NCI-H69 (cell line): ENCODE measurements at places on chromosomes 7 and 10.

- no peak for DNase-seq
These were observed 14.4 kb downstream of the SGPL1 start for GRCh38 chr10:70830164-70830563.

DNA sequence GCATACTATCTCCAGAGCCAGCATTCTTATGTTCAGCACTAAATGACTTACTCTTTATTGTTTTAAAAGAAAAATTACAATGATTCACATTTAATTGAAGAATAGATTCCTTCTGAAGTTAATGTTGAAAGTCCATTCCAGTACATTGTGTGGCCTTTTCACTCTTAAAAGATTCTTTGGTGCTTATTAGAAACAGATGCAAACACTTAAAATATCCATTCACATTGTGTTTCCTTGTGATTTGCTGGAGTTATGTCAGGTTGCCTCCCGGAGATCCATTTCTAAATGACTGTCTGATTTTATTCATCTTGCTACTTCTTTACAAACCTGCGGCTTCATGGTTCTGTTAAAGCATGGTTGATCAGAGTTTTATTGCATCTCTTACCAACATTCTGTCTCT is 152.8 kb downstream of the FOXP2 start:
- DNase-seq = no peak

GRCh38 chr7:50276483-50276882 is 28.0 kb upstream of the IKZF1 start:
- DNase-seq = peak; percentile 18

- DNase-seq = no peak
These were observed 23.2 kb upstream of the PRKAR1B start for GRCh38 chr7:750111-750905.

GRCh38 chr10:91378061-91378460 is 32.1 kb upstream of the HECTD2 start:
- no peak for DNase-seq

GRCh38 chr10:119078422-119079179 is 2.0 kb downstream of the EIF3A start:
- no peak for DNase-seq

DNA sequence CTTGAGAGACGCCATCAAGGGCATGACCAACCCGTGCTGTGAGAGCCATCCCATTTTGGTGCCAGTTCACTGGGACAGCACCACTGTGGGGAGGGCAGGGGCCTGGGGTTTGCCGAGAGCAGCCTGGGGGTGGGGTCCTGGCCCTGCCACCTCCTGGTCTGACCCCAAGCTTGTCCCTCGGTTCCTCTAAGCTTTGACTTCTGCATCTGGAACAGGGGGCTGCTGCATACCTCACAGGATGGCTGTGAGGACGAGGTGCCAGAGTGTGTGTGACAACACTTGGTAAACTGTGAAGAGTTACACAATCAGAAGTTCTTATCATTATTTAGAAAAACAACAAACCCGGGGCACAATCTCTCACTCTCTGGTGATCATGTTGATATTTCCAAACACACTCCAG is 89.9 kb downstream of the CRTAC1 start:
- no peak for DNase-seq

GRCh38 chr7:96481796-96482195 is 159.9 kb upstream of the SLC25A13 start:
- no peak for DNase-seq

DNA sequence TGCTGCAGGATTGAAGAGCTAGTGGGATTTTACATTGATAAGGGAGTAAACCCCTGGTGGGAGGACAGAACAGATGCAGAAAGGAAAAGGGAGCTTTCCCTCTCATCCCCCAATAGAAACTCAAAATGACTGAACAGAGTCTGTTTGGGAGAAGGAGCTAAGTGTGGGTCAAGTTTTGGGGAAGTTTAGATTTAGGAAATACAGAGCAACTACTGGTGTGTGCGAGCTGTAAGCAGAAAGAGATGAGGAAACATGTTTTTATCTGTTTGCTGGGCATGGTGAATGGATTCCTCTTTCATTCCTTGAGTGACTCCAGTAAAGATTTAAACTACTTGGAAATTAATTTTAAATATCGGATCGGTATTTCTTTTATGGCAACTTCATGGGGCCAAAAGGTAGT is 132.7 kb downstream of the AOAH start:
- no peak for DNase-seq

- DNase-seq = no peak
These were observed 2.3 kb upstream of the PRKAR1B start for GRCh38 chr7:729140-730000.

DNA sequence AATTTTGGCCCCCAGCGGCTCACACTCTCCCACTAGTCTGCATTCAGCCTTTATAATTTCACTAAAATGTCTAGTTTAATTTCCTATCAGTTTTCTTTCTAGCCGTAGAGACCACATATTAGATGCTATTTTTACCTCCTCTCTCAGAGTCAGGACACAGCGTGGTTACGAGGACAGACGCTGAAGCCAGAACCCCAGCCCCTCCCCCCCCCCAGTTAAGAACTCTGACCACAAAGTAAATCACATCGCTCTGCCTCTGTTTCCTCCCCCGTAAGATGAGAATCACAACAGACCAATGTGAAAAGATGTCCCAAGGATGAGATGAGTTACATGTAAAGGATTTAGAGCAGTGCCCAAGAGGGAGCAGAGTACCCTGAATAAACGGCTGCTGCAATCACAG is 11.1 kb upstream of the TARP start:
- DNase-seq = no peak

DNA sequence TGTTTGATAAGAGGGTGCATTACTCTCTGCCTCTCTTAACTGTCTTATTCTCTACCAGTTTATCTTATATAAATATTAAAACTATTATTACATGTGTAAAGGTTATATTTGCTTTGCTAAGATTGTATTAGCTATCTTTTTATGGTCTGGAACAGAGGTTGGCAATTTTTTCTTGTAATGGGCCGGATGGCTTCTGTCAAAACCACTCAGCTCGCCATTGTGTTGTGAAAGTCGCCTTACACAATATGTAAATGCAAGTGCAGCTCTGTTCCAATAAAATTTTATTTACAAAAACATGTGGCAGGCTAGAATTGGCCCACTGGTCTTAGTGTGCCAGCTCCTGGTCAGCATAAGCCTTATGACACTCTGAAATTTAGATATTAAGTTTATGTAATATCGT is 185.8 kb downstream of the SDK1 start:
- DNase-seq = no peak

- no peak for DNase-seq
These were observed 24.2 kb upstream of the CHST3 start for GRCh38 chr10:71939861-71940474.

DNA sequence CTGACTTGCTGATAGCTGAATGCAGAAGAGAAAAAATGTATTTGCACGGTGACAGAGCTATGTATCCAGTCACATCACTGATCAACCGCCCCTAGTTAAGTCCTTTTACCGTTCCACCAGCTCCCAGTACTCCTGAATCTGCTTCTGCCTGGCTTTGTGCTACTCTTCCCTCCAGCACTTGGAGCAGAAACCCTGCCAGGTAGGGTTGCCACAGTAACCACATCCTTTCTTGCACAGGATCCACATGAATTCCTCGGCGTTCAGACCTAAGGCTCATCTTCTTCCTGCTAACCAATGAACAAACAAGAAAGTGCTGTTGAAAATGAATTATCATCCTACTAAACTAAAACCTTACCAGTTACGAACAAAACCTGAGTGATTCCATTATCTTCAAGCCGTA is 52.0 kb upstream of the KCTD7 start:
- no peak for DNase-seq

DNA sequence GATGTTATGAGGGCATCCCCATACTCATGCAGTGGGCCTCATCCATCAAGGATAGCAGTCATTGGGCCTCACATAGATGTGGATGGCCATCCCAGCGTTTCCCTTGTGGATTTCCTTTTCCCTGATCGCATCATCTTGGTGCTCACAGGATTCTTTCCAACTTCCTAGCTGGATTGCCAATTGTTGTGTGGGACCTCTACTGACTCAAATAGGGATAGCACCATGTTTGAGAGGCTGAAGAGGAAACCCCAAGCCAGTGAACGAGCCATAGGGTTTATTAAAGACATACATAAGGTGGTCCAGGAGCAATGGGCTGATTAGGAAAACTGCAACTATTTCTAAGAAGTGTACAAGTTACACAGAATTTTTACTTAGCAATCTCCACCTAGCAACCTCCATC is 21.8 kb downstream of the ASZ1 start:
- no peak for DNase-seq

- no peak for DNase-seq
These were observed 372.1 kb upstream of the NPVF start for GRCh38 chr7:25600262-25600920.

DNA sequence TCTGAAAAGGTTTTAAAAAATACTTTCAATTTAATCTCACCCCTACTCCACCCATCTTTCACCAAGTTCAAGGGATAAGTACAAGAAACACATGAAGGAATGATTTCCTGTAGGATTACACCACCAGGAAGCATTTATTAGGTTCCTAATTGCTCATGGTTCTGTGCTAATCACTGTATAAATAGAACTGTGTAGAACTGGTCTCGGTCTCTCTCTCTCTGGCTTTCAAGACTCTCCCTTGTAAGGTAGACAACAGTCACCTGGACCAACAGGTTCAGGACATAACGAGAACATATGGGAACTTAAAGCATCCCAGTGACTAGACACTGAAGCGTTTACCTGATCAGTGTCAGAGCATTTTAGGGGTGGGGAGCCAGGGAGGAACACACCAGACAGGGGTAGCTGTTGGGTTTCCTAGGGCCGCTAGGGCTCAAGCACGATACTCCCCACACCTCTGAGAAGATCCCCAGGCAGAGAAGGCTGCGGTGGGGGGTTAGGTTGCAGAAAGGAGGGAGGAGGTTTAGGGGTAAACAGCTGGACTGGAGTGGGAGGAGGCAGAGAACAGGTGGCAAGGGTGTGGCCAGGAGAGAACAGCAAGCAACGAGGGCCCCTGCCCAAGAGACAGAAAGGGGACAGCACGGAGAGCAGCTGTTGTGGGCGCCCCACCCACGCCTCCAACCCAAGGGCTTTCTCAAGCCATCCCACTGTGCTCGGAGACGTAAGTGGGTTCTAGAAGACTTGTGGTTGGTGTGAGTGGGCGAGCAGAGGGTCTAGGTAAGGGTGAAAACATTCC is 52.5 kb upstream of the USP6NL start:
- DNase-seq = peak; percentile 65

DNA sequence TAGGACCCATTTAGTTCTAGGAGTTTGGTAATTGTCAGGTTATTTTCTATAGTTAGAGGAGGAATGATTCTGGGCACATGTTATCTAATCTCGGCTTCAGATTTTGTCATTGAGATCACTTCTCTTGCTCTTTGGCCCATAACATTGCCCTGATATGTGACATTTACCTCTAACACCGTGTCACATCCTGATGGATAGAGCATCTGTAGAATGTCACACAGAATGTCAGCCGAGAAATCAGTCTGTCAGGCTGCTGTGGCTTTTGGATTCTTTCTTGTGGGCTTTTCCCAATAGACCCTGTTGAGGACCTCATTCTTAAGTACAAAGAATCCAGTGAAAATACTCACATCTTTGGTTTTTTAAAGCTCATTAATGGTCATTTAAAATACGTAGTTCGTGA is 142.4 kb downstream of the LRRC4 start:
- DNase-seq = no peak

DNA sequence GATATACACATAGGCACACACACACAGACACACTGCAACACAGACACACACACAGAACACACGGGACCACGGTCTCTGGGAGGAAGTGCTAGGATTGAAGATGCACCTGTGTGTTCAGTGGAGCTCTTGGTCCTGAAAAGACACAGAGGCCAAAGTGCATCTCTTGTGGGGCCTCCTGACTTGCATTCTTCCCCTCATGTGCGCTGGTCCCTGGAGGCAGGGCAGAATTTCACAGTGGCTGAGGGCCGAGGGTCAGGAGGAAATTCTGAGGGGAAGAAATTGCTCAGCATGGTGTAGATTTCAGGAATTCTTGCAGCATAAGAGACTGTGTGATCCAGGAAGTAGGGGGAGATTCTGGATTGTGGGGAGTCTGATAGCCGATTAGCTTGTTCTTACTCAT is 35.9 kb downstream of the WDFY4 start:
- DNase-seq = no peak
